GM12891 (cell line): ENCODE measurements at places on chromosomes 5 and 9.

DNA sequence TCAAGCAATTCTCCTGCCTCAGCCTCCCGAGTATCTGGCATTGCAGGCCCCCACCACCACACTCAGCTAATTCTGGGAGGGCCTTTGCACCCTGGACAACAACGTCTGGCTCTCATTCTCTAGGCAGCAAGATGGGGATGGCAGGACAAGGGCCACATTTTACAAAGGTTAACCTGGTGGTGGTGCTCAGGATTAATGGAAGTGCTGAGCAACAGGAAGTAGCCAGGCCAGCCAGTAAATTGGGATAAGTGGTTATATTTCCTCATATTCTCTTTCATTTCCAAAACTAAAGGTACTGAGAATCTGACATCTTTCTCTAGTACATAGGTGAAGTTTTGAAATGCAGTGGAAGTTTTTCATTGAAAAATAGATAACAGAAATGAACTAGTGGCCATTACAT, 24.7 kb upstream of the ASPN start:
- DNase-seq = no peak

GRCh38 chr9:83296123-83296522, 233.2 kb upstream of the RASEF start:
- no peak for DNase-seq

DNA sequence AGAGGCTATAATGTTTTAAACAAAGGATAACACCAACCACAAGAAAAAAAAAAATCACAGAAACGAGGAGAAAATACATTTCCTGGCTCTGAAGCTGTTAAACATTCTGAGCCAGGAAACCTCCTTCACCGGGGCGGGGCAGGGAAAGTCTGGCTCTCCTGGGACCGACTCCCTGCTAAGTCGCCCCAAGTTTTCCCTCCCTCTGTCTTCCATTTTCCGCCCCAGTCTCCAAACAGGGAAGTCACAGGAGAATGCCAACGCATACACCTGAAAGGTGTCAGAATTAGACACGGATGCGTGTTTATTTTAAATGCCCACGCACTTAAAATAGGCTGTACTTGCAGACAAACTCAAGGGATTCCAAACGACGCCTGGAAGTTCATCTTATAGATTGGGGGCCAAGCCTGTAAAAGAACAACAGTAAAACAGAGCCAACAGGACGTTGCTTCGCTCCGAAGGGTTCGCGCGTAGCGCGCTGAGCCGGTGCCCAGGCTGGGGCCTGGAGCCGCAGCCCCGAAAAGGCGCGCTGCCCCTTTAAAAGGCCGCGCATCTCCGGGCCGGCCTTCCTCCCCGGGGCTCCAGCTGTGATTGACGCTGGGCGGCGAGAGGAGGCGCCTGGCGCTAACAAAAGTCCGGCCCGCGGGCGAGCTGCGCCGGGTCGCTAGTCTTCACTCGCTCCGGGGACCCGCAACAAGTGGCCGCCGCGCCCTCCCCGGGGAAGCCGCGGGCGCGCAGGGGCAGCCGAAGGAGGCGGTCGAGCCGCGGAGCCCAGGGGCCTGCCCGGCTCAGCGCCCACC, at the start of gene FBXL7:
Gene FBXL7 (plus strand): TSS at position 653 of the 797 bp plus-strand sequence.
- DNase-seq = peak; percentile 25

- DNase-seq = no peak
Measured at GRCh38 chr5:105993027-105993426, 1677.7 kb downstream of the EFNA5 start.

DNA sequence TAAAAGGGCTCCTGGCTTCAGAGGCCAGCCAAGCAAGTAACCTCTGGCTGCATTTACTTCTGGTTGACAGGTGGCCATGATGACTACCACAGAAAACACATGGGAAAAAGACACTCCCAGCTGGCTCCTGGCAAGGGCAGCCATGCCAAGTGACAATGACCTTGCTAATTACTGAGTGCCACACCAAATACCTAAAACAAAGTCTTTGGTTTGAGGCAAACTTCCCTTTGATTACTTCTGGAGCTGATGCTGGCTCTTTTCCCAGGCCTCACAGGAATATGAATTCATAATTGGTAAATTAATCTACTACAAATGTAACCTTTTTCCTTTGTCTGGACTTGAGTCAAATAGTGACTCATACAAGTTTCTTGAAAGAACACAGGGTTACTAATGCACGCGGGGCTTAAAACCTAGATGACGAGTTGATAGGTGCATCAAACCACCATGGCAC, 61.0 kb downstream of the LPAR1 start:
- DNase-seq = no peak

- DNase-seq = peak; percentile 20
Measured at GRCh38 chr5:141605523-141606277, 13.1 kb downstream of the DIAPH1 start.

GRCh38 chr5:129099184-129099569, 4.6 kb downstream of the ISOC1 start:
- DNase-seq = no peak

- DNase-seq = no peak
Measured at GRCh38 chr9:19087106-19088000, 15.4 kb downstream of the HAUS6 start.

GRCh38 chr5:84445049-84445685, 60.5 kb upstream of the EDIL3 start:
- no peak for DNase-seq

GRCh38 chr9:82763656-82764055, 299.3 kb downstream of the RASEF start:
- no peak for DNase-seq

- no peak for DNase-seq
Measured at GRCh38 chr5:157999696-158000095, 140.8 kb upstream of the CLINT1 start.

- no peak for DNase-seq
Measured at GRCh38 chr5:115350894-115351293, 54.4 kb upstream of the CCDC112 start.

DNA sequence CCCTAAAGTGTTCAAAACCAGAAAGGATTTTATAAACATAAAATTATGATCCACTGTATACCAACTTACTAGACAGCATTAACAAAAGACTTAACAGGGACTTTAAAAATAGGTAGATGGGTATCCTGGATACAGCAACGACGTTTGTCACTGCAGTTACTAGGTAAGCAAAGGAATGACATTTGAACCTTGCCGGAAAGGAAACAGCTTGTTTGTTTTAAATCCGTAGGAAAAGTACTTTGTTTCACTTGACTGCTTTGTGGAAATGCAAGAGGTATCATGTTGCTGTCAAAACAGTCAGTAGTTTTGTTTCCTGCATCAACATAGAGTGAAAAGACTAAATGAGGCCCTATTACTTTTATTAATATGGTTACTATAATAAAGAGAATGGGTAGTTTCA, 122.9 kb downstream of the CDC42SE2 start:
- no peak for DNase-seq

GRCh38 chr9:36218411-36218901, 27.7 kb downstream of the CLTA start:
- DNase-seq = no peak

DNA sequence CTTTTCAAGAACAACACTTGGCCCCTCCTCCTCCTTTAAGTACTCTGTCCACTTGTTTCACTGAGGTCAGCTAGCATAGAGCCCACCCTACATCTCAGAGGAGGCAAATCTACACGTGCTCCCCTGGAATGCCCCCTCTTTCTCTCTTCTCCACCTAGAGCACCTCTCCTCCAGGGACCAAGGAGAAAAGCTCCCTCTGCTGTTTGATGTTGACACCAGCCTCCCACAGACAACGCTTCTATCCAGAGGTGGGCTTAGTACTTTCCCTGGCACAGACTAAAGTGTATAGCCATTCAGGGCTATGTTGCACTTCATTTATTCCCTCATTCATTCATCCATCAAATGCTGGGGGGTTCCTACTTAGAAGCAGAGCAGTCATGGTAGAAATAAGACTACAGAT, 68.2 kb upstream of the TAF1L start:
- no peak for DNase-seq

DNA sequence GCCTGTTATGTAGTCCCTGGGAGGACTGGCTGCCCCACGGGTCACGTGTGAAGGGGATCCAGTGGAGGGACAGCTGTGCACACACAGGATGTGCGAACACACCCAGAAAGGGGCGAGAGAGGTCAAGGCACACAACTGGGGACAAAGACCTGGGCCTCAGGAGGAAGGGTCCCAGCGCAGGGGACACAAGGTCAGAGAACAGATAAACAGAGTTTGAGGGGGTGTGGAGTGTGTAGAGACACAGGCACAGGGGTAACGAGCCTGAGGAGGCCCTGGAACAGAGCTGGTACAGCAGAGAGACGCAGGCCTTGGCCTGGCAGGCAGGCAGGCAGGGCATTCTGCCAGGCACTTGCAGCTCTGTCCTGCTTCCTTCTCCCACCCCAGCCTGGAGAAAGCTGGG, 14.8 kb upstream of the PSMD5 start:
- DNase-seq = no peak

GRCh38 chr9:5799314-5799713, 33.6 kb downstream of the ERMP1 start:
- DNase-seq = no peak

GRCh38 chr5:18920966-18921365, 1067.0 kb downstream of the CDH18 start:
- DNase-seq = no peak

- DNase-seq = peak; percentile 75
Measured at GRCh38 chr5:149442563-149443182, 63.6 kb upstream of the IL17B start.

GRCh38 chr5:72255670-72256069, 64.4 kb downstream of the MRPS27 start:
- DNase-seq = no peak

DNA sequence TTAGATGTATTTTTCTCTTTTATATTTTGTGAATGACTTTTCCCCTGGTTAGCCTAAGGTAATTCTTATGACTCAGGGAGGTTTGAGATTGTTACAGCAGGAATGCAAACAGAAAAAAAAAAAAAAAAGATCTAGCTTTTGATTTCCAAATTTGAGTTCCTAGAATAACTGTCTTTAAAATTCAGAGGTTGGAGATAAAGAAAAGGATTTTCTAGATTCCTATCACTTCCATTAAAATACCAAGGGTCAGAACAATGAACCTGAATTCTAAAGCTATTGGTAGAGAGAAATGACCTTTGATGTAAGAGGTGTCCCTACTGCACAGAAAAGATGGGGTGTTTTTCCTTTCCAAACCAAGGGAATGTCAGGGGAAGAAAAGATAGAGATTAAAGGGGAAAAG, 262.5 kb downstream of the DOCK8 start:
- DNase-seq = no peak

- no peak for DNase-seq
Measured at GRCh38 chr5:169814522-169814921, 165.8 kb downstream of the INSYN2B start.

- DNase-seq = no peak
Measured at GRCh38 chr5:76607353-76607871, 15.8 kb downstream of the F2RL2 start.

DNA sequence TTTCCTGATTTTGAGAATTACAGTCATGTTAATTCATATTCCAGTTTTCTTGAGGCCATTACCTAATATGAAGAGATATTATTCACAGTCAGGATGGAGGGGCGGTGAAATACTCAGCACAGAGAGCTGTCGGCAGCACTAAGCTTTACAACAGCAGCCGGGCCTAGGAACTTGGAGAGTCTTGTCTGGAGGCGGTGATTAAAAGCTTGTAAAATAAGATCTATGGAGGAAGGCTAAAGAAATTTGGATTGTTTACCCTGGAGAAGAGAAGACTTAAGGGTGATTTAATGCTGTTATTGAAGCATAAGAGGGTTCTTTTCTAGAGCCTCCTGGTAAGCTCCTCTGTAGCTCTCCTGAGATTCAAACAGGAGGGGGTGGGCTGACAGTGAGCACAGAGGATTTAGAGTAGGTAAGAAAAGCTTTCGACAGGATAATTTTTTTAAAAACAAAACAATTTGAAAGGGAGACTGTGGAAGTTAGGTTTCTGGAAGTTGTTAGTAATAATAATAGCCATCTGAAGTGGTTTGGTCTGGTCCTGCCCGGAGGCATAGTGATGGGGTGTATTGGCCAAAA, 406.3 kb upstream of the ADAMTSL1 start:
- DNase-seq = no peak

DNA sequence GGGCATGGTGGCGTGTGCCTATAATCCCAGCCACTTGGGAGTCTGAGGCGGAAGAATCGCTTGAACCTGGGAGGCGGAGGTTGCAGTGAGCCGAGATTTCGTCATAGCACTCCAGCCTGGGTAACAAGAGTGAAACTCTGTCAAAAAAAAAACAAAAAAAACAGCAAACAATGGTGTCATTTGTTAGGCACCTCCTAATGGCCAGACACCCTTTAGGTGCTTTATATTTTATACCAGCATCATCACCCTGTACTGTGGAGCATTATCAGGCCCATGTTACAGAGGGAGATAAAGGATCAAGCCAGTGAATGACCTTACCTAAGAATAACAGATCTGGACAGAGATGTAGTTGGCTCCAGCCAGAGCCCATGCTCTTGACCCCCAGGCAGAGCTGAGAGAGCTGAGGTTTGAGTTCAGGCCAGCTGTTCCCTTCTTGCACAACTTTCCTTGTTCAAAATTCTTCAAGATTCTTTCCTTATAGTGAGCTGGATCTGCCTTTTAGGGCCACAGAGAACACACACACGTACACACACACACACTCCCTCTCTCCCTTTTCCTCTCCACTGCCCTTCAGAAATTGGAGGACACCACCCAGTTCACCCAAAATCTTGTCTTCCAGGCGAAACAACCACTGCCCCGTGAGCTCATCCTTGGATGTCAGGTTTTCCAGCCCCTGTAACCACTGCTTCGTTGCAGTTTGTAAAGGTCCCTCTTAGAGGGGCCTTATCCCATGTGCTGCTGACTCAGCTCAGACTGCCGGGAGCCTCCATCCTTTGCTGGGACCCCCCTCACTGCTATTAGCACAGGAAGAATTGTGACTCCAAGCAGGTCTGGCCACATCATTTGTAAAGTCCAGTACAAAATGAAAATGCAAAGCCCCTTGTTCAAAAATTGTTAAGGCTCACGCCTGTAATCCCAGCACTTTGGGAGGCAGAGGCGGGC, 10.4 kb upstream of the PTGES start:
- no peak for DNase-seq

DNA sequence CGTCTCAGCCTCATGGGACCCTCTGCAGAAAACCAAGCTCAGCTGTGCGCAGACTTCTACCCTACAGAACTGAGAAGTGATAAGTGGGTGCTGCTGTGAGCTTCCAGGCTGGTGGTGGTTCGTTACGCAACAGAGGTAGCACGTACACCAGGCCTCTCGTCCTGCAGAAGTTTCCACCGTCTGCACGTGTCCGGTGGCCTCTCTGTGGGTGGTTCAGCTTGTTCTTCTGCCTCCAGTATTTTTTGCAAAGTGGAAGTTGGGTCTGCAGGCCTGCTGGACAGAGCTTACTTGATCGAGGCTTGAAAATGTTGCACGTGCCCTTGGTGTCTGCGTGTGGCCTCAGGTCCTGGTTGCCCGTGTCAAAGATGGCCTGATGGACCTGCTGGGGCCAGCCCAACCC, 27.5 kb downstream of the KCNT1 start:
- DNase-seq = no peak

DNA sequence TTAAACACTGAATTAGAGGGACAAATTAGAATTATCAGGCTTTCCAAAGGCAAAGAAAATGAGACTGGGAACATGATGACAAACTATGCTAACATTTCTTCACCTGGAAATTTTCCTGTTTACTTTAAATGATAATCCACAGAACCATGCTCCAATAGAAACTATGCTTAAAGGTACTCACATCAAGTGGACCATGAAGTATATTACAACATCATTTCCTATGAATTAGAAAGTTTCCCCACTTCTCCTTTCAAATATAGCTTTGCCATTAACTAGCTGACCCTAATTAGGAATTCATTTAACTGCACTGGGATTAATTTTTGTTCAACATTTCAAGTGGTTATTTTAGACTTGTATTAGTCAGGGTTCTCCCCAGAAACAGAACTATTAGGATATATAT, 81.4 kb downstream of the DTWD2 start:
- no peak for DNase-seq
